G401 (cell line): ENCODE measurements at places on chromosomes 3 and 15. TPM values are rescaled to one million over a fixed set of nuclear protein-coding genes. Genes with fewer than 3 reads are reported as not detected.
A peak's percentile ranks its signal among the peaks of the same experiment; 100 is the strongest.

DNA sequence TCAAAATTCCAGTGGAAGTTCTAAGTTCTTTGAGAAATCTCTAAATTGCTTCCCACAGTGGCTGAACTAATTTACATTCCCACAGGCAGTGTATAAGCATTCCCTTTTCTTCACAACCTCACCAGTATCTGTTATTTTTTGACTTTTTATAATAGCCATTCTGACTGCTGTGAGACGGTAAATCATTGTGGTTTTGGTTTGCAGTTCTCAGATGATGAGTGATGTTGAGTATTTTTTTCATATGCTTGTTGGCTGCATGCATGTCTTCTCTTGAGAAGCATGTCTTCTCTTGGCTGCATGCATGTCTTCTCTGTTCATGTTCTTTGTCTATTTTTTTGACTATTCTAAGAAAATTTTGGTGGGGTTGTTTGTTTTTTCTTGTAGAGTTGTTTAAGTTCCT is 499.6 kb upstream of the CCDC54 start:
- DNase-seq: no peak

DNASE1L3 gene
- total RNA-seq: not detected in 2 replicates

- DNase-seq: no peak
Measured at GRCh38 chr3:57164217-57164656, 916 bp downstream of the IL17RD start.

- DNase-seq: no peak
Measured at GRCh38 chr15:60708684-60709083, 229.7 kb upstream of the ICE2 start.

- DNase-seq: no peak
Measured at GRCh38 chr3:8457039-8457438, 44.6 kb upstream of the LMCD1 start.

TJP1 gene
- total RNA-seq: 36.8 and 59.5 TPM in 2 replicates

RPS17 gene
- 4,982 and 6,687 TPM in 2 replicates for total RNA-seq

SLC9C1 gene
- total RNA-seq: not detected in 2 replicates

MYL3 gene
- total RNA-seq: 5.8 and 7.4 TPM in 2 replicates

- no peak for DNase-seq
Measured at GRCh38 chr3:70882104-70882503, 569.7 kb upstream of the MDFIC2 start.

DNA sequence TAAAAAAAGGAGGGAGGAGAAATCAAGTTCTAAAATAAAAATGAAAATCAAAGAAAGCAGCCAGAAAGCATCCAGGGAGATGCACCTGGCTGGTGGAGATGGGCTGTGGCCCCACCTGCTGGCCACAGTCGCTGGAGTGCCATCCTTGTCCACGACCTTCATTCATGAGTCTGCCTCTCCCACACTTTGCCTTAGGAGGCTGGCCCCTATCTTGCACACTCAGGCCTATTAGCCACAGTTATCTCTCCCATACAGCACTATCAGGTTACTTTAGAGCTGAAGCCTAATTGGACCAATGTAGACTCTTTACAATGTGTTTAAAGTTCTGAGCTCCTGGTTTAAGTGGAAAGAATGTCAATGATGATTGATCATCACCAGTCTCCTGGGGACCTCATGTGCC is 392.0 kb upstream of the RORA start:
- peak; percentile 36 for DNase-seq

- no peak for DNase-seq
Measured at GRCh38 chr15:64622410-64623260, 152.8 kb downstream of the RBPMS2 start.

DNA sequence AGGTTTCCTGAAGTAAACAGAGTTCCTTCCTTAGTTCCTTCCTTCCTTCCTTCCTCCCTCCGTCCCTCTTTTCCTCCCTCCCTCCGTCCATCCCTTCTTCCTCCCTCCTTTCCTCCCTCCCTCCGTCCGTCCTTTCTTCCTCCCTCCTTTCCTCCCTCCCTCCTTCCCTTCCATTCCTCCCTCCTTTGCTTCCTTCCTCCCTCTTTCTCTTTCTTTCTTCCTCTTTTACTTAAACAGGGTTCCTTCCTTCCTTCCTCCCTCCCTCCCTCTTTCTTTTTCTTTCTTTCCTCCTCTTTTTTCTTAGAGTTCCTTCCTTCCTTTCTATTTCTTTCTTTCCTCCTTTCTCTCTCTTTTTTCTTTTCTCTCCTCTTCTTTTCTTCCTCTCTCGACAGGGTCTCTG is 35.2 kb downstream of the ATR start:
- no peak for DNase-seq

CPNE9 gene
- 0.80 and 3.9 TPM in 2 replicates for total RNA-seq

DNA sequence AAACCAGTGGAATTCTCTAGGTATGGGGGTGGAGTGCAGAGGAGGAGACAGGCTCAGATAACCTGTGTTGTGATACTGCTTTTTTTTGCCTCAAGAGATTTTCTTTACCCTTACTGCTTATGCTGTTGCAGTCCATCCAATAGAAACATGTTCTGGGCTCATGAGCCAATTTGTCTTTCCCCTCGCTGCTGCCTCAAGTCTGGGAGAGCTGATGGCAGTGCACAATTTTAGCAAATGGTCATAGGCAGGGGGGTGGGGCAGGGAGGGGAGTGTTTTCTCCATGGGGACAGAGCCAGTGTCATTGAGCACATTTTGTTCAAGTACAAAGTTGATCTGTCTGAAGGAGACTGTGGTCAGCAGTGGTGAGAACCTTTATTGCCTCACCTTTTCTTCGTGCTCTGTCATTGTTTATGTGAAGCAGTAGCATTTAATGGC is 134.9 kb downstream of the MBNL1 start:
- DNase-seq: peak; percentile 50

GRCh38 chr3:29452934-29453283 is 172.0 kb downstream of the RBMS3 start:
- no peak for DNase-seq

DNA sequence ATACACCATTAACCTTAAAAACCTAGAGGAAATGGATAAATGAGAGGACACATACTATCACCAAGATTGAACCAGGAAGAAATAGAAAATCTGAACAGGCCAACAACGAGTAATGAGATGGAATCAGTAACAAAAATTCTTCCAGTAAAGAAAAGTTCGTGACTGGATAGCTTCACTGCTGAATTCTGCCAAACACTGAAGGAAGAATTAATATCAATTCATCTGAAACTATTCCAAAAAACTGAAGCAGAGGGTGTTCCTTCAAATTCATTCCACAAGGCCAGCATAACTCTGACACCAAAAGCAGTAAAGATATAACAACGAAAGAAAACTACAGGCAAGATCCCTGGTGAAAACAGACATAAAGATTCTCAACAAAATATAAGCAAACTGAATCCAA is 195.8 kb upstream of the GPR149 start:
- DNase-seq: no peak
